ENCODE measurements at places on chromosomes 3 and 15.

GRCh38 chr3:60551455-60552209 lies 699.6 kb downstream of the FHIT start:
- DNase-seq = no peak

DNA sequence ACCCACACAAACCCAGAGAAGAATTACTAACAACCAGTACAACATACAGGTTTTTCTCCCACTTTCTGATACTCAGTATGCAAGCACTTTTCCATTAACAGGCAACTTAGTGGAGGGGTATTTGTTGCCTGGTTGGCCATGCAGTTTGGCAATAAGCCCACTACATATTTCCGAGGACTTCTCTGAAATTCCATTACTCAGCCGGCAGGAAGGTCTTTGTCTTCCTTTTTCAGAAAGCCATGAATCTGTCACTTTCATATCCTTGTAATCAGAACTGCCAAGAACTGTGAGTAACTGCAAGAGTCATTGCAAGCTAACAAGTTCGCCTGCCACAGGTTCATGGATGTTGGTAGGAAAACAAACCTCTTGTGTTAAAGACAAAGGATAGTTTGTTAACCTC lies 422.3 kb upstream of the ROBO1 start:
- DNase-seq = no peak

DNA sequence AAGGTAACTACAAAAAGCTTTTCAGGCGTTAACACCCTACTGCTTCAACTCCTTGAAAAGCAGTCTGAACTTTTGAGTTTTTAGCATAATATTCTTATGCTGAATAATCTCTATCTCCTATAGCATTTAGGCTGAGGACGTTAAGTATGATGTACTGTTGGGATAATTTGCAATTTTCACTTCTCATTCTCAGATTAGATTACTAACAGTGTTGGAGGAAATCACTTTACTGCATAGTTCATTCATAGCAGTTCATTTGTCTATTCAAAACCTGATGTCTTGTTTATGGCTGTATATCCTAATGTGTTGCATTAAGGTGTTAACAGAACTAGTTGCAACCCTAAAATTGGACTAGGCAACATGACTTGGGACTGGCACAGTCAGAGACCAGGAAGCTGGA lies 983.1 kb downstream of the FHIT start:
- no peak for DNase-seq

- DNase-seq = no peak
Observed at GRCh38 chr15:75749820-75750219, 37.2 kb upstream of the CSPG4 start.

DNA sequence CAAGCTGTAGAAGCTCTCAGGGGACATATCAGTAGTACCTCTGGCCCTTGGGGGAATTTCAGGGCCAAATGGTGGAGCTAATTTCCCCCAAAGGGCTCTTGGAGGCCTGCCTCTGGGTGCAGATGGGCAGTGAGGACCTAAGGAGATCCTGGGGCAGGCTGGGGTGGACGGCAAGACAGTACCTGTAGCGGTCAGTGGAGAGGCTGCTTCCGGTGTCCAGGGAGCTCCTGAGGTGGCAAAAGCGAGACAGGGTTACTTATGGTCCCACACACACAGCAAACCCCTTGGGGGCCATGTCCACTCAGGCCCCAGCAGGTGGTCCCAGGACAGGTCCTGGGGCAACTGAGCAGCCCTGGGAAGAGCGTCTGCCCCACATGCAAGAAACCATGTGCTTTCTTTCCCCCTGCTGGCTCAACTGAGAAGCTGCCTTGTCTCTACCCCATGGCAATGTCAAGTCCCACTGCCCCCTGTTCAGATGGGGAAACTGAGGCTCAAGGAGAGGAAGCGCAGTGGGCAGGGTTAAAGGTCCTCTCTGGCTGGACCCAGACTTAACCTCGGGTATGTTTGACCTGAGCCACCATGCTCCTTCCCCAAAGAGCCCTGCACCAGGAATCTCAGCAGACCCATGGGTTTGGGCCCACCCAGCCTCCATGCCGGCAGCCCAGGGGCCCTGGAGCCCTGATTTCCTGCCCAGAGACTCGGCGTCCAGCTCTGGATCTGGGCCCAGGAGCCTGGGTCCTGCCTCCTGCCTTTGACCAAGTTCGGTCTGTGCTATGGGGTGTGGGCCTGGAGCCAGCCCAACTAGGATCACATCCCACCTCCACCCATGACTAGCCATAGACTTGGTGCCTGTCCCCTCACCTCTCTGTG lies 25.7 kb downstream of the IQSEC1 start:
- no peak for DNase-seq

DNA sequence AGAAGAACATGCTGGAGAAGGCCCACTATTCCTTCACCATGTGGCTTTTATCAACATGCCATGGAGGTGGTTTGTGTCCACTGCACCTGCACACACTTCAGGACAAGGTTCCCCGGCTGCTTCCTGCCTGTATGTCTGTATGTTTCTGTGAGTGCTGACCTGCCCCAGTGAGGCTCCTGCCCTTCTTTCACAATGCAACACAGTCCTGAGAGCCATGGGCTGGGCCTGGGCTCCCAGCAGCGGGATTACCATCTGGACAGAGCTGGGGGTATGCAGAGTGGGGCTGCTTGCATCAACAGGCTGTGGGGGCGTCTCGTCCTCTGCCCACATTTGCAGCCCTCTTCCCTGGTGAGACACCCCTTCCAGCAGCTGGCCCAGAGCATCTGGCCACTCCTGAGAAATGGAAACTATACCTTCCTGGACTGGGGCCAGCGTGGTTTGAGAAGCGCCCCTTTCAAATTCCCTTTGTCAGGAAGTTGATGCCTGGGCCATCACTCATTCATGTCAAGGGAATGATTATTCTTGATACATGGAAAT lies 29.3 kb upstream of the C15orf39 start:
- DNase-seq = no peak

DNA sequence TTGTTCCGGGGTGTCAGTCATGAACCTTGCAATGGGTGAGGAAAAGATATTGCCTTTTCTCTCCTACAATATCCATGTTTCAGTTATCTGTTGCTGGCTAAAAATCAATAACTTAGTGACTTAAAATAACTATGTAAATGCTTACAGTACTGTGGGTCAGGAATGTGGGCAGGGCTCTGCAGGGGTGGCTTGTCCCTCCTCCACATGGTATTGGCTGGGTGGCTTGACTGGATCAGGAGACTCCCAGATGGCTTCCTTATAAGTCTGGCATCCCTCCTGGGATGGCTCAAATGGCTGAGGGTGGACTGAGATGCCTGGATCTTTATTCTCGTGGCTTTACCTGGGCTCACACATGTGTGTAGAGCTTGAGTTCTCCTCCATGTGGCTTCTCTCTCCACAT lies 47.5 kb downstream of the GTPBP8 start:
- DNase-seq = no peak

DNA sequence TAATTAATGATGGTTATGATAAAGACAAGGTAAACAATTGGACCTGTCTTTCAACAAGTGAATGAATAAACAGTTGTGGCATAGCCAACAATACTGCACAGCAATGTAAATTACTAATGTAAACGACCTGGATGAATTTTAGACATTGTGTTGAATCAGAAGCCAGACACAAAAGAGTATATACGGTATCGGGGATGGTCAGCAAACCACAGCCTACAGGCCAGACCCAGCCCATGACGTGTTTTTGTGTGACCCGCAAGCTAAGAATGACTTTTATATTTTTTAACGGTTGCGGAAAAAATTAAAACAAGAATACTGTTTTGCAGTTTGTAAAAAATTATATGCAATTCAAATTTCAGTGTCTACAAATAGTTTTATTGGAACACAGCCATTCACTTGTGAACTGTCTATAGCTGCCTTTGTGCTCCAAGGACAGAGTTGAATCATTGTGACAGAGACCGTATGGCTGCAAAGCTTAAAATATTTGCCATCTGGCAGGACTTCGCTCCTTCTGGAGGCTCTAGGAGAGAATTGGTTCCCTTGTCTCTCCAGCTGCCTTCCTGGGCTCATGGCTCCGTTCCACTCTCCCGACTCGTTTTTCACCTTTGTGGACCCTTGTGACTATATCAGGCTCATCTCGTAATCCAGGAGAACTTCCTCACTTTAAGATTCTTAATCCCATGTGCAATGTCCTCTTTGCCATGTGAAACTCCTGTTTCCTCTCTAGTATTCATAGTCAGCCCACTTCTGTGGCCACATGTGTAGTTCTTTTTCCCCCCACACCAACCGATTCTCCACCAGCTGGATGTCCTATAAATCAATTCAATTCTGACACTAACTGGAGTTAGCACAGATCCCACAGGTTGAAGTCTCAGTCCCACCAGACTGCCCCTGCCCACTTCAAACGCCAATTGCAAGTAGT lies 72.7 kb downstream of the CMTM8 start:
- DNase-seq = peak; percentile 72

GRCh38 chr3:159948429-159949144 lies 40.0 kb upstream of the IL12A start:
- no peak for DNase-seq

DNA sequence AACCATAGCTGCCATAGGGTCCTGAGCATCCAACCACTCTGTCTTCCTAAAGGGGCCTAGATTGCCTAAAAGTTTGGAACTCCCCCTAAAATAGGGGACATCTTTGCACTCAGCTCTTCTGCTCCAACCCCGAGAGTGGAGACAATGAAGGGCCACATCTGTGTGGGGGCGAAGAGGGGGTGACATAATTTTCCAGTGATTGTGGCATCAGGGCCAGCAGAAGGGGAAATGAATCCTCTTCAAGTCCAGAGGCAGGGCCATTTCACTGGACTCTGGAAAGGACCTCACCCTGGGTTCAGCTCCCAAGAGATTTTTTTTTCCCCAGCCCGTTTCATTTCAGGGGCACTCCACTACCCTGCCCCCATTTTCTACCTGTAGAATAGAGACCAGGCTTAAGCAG lies 4.6 kb upstream of the ANKRD63 start:
- DNase-seq = no peak

- DNase-seq = no peak
Observed at GRCh38 chr3:124584245-124584551, 146.1 kb upstream of the UMPS start.

DNA sequence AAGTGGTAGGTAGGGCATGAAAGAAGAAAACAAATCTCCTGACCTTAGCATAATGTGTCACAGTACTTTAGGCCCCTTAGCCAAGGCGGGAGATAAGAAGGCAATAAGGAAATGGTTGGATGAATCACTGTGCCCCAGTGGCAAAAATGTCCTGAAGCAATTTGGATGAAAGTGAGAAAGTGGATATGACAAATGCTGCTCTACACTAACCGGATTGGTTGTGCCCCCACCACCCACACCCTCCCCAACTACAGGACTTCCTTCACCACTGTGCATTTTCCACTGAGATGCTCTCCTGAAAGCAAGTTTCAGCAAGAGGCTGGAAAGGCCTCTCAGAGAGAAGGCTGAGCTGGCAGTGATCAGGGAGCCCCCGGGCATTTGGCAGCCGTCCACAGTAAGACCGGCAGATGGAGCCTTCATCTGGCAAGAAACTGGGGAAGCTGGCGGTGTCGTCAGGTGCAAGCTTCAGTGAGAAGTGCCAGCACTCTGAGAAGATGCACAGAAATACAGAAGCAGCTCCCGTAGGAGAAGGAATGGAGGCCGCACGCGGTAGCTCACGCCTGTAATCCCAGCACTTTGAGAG lies 63.8 kb downstream of the ATP1B3 start:
- no peak for DNase-seq

- DNase-seq = no peak
Observed at GRCh38 chr15:86432861-86433260, 353.2 kb downstream of the AGBL1 start.

DNA sequence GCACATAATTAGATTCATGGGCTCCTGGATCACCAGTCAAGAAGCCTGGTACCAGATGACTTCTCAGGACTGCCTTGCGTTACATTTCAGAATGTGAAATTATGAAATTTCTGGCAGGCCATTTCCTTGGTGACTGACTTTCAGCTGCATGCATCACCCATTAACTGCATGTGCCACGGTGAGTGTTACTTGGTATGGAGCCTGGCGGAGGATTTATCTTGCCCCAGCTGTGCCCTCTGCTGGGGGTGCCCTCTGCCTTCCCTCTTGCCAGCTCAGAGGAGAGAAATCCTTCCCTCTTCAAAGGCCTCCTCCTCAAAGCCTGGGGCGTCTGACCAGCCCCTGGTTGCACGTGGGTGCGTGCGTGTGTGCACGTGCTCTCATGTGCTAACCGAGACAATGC lies 57.7 kb upstream of the CTSH start:
- DNase-seq = no peak

GRCh38 chr3:181739628-181740027 lies 27.9 kb downstream of the SOX2 start:
- DNase-seq = no peak

- DNase-seq = no peak
Observed at GRCh38 chr15:67172172-67172571, 82.3 kb downstream of the AAGAB start.

GRCh38 chr3:46370839-46371518 lies at the start of gene CCR5:
TSS of gene CCR5 (plus strand) at chr3:46370946. CDS start at chr3:46372903, 1,957 bp downstream.
- no peak for DNase-seq

DNA sequence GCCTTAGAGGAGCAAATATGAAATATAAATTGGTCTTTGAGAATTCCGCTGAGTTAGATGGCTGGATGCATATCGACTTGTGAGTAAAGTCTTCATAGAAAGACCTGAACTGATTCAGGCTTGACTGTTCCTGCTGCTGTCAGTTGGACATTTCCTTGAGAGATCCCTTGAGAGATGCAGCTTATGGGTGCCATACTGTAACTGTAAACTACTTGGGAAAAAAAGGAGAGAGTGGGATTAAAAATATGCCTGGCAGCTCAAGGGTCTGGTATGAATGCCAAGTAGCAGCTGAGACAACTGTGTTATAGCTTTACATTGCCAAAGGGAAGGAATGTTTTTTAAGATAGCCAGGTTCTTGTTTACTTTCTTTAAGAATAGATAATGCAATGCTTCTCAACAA lies 926.6 kb downstream of the EPHA3 start:
- DNase-seq = no peak

DNA sequence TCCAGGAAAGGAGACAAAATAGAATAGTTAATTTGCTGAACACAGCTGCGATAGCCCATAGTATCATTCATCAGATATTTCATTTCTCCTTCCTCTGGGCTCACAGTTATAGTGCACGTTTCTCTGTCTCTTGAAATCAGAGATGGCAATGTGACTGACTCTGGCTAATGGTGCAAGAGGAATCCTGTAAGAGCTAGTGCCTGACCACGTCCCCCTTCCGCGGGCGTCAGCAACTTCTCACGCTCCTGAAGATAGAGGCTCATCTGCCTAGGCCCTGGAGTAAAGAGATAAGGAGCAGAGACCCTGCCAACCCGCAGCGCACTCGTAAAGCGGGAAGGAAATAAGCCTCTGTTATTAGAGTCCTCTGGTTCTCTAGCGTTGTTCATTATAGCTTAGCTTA lies 391.8 kb downstream of the VPS13C start:
- no peak for DNase-seq

GRCh38 chr15:67812241-67812644 lies 13.1 kb upstream of the SKOR1 start:
- DNase-seq = no peak

GRCh38 chr3:14606669-14607339 lies 44.8 kb upstream of the CCDC174 start:
- no peak for DNase-seq

- no peak for DNase-seq
Observed at GRCh38 chr3:99641982-99642381, 3.6 kb downstream of the COL8A1 start.

Data from NCI-H526 treated with DMSO at 0.1 percent for 48 hours (cell line).